ENCODE measurements at places on chromosomes 13 and 19.

GRCh38 chr13:94590744-94591143, 5.2 kb downstream of the TGDS start:
- no peak for DNase-seq

DNA sequence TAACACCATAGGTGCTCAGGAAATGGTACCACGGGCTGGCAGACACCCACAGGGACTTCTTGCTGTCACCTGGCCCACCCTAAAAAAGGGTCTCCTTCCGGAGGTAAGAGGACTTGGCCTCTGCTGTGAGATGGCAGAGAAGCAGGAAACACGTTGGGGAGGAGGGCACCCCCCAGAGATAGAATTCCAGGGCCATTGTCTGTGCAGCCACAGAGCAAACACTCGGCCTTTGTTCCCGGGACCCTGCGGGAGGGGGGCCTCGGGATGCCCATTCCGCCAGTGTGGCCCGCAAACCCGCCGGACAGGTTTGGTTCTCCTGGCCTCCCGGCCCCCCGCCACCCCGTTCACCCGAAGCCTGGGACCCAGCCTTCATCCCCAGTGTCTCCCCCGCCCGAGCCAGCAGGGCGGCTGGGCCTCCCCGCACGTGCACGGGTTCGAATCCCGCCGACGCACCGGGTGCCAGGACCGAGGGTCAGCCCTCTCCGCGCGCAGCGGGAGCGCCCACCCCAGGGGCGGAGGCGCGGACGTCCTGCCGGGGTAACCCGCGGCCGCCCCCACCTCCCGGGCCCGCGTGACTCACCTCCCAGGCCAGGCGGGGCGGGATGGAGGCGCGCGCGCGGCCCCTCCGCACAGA, 714 bp downstream of the PLPP2 start:
- no peak for DNase-seq

DNA sequence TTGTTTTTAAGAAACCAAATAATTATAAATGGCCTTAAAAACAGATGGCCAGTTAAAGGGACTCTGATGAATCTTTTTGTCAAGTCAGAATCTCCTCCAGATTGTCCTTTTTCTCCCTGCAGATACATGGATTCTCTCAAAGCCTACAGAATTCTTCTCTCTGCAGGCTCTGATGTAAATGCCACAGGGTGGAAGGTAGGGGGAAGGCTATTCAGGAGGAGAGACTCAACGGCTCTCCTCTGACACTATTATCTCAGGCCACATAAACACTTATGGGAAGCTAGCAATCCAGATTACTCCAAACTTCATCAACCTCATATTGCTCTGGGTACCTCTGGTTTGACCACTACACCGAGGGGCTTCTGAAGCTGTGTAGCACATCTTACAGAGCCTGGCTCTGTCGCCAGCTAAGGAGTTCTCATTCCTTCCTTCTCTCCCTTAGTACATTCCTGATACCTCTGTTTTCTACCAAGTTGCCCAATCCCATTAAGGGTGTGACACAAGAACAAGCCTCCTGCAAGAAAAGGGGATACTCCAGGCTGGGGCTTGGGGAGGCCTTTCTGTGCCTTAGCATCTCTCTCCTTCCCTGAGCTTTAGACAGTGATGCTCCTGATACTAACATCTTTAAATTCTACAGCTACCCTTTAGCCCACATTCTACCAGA, 14.9 kb downstream of the LCP1 start:
- no peak for DNase-seq

DNA sequence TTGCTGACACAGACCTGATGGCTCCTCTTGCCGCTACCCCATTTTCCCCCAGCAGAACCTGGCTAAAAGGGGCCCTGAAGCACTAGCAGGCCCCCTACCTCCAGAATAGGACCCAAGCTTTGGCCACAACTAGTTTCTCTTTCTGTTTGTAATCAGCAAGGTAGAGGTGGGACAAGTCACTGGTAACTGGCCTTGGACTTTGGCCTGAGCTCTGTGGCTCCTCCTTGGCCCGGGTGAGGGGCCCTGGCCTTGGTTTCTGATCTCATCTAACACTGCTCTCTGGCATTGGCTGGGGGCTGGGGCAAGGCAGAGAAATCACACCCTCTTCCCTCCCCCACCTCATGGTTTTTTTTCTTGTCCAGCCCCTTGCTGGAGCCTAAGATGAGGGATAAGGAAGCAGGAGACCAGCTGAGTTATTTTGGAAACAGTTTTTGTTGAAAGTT, 2.1 kb downstream of the CALM3 start:
- no peak for DNase-seq

Data from brain microvascular endothelial cell (primary cell).